ENCODE measurements at places on chromosomes 6 and 20.

DNA sequence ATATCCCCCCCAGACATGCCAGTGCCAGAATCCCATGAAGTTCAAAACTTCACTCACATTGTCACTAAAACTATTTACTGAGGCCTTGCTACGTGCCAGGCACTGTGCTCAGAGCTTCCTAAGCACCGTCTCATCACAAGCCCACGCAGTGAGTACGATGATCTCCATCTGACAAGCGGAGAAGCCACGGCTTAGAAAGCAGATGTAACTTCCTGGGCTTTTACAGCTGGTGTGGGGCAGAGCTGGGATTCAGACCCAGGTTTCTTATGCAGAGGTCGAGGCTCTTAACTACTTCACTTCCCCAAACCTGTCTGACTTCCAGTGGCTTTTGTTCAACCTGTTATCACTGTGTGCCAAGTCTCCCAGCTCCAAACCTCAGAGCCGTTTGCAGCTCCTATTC lies 8.3 kb downstream of the MDGA1 start:
- DNase-seq = no peak

DNA sequence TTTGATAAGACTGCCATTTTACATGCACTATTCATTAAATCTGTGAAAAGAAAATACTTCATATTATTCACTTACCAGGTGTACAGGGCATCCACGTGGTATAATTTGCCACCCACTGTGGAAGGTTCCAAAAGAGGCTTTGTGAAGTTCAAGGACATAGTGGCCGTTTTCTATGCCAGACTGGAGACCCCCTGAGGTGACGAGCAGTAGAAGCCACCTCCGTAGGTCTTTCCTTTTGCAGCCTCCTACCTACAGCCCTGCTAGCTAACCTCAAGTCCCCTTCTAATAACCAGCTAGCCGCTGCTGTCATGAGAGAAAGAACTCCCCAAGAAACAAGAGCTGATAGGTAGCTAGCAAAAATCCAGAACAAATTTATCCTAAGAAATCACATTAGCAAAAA lies 110.5 kb downstream of the ARHGAP18 start:
- no peak for DNase-seq

- peak; percentile 64 for DNase-seq
These were observed 248.3 kb downstream of the GMPR start for GRCh38 chr6:16486661-16487060.

- DNase-seq = no peak
These were observed 153.0 kb downstream of the LRRC1 start for GRCh38 chr6:53947780-53948179.

- DNase-seq = peak; percentile 50
These were observed 68.4 kb downstream of the RSPO3 start for GRCh38 chr6:127186889-127187288.

GRCh38 chr20:15242773-15243172 lies 905.4 kb upstream of the FLRT3 start:
- DNase-seq = no peak

- no peak for DNase-seq
These were observed 52.4 kb upstream of the TBC1D7 start for GRCh38 chr6:13380761-13381160.

- DNase-seq = no peak
These were observed 3.0 kb upstream of the DLGAP4 start for GRCh38 chr20:36303020-36303595.

DNA sequence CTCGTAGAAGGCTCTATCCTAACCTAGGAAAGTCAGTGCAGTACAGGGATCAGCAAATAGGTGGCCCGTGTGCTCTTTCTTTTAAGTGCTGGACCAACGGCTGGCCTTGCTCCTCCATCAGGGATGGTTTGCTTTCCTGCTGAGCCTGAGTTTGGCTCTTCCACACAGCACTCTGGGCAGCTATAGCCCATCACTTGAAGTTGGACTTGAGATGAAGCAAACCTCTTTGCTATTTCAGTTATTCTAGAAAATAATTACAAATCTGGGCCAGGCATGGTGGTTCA lies 66.9 kb upstream of the KCNK16 start:
- DNase-seq = no peak

DNA sequence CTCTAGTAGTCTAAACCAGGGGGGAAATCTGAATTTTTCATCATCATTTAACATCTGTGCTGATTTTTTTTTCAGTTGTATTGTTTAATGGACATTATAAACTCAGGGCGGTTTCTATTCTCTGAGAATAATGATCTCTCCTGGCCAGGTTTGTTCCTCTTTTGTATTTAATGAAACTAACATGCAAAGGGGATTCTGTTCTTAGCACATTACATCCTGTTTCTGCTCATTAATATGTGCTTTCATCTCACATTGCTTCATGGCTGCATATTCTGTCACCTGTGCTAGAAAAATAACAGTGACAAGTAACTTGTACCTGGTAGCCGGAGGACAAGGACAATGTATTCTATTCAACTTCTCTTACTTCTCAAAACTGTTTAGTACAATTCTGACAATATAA lies 806 bp downstream of the HLA-DOB start:
- DNase-seq = no peak

GRCh38 chr6:101650402-101651100 lies 257.0 kb downstream of the GRIK2 start:
- no peak for DNase-seq

- no peak for DNase-seq
These were observed 31.3 kb upstream of the ZFAND3 start for GRCh38 chr6:37788259-37788658.

DNA sequence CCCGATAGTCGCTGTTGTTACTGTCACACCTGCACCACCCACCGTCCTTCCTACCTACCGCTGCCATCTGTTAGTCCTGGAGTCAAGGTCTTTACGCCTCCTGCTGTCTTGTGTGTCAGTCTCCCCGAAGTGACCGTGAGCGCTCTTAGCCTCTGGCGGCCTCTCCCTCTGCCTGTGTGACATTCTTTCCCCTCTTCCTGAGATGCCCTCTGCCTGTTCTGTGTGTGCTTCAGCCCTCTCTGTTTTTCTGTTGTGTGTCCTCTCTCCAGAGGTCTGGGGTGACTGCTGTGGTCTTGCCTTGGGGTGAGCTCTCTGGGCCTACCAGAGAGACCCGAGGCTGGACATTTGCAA lies 54.9 kb downstream of the TCP11 start:
- no peak for DNase-seq

GRCh38 chr20:35582131-35582530 lies 33.5 kb upstream of the SPAG4 start:
- DNase-seq = no peak

DNA sequence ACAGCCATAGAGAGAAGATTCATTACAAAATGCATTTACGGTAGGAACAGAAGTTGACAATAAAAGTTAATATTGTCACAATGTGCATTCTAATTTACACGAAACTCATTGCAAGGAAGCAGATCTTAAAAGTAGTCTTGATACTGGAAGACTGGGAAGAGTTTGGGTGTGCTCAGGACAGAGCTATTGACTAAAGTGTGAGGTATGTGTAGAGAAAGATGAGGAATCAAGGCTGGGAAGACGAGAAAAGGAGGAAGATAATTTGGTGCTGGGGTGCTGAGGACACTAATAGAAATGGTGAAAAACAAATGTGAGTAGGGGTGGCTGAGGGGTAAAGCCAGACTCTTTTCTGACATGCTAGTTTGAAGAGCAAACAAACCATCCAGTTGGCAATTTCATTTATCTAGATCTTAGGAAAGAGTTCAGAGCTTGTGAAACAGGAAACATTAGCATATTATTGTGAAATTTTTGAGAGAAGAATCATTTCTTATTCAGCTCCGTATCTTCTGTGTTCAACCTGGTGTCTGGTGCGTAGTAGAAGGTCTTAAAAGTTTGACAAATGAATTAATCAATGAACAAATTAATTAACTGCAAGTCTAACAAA lies 72.7 kb downstream of the ELOVL4 start:
- no peak for DNase-seq

DNA sequence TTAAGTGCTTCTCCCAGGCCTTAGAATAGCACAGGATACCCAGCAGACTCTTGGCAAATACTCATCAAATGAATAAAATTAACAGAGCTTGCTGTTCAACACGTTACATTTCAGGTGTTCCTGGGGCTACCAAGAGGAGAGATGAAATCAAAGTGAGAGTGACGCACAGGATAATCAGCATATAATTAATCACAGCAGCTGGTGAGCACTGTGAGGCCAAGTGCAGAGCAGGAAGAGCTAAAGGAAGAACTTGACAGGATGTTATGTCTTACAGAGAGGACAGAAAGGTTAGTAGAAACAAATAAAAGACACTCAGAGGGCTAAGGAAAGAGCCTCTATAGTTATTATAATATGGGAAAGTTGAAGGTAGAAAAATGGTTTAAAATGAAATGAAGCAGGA lies 8.8 kb downstream of the PPIL1 start:
- DNase-seq = no peak

DNA sequence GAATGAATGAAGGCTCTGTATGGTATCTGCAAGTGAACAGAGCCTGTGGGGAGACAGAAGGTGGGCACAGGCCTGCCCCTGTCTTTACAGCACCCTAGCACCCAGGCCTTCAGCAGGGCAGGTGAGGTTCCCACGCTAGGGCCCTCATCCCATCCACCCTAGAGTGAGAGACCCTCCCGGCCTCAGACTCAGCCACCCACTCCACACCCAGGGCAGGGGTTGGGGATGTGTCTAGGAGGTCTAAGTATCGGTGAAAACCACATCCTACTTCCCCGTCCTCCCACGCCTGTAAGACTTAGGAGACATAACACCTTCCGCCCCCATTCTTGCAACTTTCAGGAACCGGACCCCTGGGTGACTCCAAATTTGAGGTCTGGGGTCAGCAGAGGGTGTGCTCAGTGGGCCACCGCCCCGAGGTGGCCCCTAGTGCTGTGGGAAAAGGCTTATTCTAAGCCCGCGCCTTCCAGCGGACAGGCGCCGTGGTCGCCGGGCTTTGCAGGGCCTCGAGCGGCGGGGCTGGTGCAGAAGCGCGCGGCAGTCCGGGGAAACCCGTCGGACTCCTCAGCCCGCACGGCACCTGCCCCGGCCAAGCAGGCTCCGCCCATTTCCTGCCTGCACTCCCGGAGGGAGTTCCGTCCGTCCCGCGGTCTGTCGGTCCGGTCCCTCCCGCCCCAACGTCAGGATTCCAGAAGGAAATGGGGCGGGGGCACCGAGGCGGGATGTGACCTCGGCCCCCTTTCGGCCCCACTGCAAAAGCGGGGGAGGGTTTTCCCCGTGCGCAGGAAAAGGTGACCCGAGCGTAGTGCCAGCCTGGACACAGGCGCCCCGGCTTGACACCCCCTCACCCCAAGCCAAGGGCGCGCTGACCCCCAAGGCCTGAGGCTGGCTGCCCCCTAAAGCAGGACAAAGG lies 868 bp downstream of the SAMD10 start:
- no peak for DNase-seq

- no peak for DNase-seq
These were observed 34.7 kb upstream of the ASCC3 start for GRCh38 chr6:100915876-100916275.

- DNase-seq = no peak
These were observed 215.3 kb upstream of the FOXA2 start for GRCh38 chr20:22799687-22800086.

- no peak for DNase-seq
These were observed 23.1 kb downstream of the CRYBG1 start for GRCh38 chr6:106383573-106383972.

DNA sequence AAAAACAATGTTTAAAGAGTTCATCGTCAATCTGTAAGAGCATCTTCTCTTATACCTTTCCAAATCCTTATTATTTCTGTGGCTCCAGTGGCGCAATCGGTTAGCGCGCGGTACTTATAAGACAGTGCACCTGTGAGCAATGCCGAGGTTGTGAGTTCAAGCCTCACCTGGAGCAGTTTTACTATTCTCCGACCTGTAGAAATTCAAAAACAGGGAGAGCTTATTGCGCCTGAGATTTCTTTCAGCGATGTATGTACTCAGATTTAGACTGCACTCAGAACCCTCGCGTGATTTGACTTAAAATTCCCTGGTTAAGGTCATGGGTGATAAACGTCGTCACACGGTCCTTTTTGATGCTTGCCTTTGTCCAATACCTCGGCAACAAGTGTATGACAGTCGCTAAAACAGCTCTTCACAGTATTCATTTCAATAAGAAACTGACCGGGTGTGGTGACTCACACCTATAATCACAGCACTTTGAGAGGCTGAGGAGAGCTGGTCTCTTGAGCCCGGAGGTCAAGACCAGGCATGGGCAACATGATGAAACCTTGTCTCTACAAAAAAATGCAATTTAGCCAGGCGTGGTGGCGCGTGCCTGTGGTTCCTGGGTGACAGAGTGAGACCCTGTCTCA lies 11.9 kb downstream of the GPX5 start:
- peak; percentile 21 for DNase-seq

- DNase-seq = no peak
These were observed 119.6 kb upstream of the PTPRT start for GRCh38 chr20:43309266-43309665.

GRCh38 chr6:130259557-130259956 lies 36.8 kb upstream of the SAMD3 start:
- DNase-seq = no peak

DNA sequence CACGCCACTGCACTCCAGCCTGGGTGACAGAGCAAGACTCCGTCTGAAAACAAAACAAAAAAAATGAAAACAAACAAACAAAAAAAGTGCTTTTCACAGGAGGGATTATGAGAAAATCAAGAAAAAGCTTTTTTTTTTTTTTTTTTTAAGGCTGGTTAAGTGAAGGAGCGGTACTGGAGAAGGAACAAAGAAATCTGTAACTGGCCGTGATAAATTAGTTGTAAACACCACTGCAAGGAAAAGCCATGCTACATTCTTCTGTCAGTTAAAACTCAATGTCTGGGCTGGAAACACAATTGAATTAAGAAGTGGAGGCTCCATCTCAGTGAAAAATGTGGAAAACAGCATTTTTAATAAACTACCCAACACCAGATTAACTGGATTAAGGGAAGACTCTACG lies 6.3 kb upstream of the GMPR start:
- DNase-seq = no peak

DNA sequence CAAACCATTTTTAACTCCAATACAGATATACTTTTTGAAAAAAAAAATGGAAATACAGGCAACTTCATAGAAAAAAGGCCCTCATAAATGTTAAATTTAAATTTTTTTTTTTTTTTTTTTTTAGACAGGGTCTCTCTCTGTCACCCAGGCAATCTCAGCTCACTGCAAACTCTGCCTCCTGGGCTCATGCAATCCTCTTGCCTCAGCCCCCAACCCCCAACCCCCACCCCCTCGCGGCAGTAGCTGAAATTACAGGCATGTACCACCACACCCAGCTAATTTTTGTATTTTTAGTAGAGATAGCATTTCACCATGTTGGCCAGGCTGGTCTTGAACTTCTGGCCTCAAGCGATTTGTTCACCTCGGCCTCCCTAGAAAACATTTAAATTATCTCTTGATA lies 12.8 kb upstream of the ULBP3 start:
- DNase-seq = no peak

GRCh38 chr6:3361312-3362037 lies 95.4 kb downstream of the SLC22A23 start:
- no peak for DNase-seq

DNA sequence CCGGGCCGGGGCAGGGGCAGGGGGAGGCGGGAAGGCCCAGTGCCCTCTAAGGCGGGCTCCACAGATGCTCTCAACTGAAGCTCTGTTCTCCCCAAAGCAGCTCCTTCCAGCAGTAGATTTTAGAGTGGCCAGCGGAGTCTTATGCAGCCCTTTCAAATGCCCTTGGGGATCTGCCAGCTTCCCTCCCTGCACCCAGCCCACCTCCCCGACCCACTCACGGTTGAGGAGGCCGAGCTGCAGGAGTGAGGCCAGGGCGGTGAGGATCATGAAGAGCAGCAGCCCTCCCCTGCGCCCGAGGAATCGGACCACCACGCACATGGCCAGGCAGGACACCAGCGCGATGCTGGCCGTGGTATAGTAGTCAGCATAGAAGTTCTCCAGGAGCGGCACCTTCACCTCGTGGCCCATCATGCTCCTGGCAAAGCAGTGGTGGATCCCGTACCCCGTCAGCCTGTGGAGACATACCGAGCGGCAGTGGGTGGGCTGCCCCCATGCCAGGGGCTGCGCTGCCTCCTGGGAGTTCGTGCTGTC lies 28.0 kb downstream of the PSMG4 start:
- DNase-seq = no peak
